ENCODE measurements at places on chromosomes 1 and 21.

DNA sequence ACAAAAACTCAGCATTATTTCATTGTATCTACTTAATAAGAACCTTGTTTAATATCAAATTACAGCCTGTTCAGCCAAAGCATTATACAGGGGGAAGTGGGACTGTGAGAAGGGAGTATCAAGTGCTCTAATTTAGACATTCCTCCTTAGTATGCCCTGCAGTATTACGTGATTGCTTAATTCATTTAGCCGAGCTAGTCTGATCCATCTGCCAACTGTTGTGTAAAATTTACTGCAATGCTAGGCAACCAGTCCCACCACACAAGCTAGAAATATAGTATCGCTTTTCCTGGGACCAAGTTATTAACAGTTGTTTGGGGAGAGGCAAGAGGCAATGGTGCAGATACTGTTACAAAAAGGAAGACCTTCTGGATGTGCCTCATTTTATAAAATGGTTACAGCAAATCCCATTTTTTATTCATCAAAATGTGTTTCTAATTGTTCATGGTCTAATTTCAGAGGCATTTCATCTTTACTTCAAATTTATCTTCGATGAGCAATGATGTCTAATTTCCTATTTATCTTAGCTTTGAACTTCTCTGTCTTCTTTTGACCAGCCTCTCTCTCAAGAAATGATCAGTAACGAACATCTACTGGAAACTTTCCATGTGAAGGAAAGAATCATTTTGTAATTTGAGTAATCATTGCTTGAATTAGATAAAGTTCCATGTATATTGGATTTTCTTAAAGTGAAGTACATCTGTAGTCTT is 283.3 kb downstream of the DUSP10 start:
- DNase-seq = no peak

- no peak for DNase-seq
These were observed 20.9 kb upstream of the RGL1 start for GRCh38 chr1:183783767-183784637.

DNA sequence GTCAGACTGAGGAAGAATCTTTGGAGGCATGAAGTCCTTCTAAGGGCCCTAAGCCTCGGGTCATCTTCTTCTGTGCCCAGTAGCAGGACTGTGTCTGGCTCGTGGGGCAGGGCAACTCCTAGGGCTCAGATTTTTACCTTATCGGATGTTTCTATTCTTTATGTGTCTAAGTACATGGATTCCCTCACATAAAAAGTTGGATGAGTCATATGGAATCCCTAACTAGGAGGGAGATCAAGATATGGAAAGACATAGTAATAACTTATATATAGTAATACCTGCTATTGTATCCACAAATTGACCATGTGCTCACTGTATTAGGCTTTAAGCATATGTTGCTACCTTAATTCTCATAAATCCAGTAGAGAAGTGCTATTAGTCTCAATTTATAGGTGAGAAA is 364.5 kb upstream of the CAMK1G start:
- no peak for DNase-seq

- no peak for DNase-seq
These were observed 83.4 kb downstream of the VPS26C start for GRCh38 chr21:37183749-37184148.

- no peak for DNase-seq
These were observed 104.1 kb downstream of the LRRC40 start for GRCh38 chr1:70101231-70101630.

DNA sequence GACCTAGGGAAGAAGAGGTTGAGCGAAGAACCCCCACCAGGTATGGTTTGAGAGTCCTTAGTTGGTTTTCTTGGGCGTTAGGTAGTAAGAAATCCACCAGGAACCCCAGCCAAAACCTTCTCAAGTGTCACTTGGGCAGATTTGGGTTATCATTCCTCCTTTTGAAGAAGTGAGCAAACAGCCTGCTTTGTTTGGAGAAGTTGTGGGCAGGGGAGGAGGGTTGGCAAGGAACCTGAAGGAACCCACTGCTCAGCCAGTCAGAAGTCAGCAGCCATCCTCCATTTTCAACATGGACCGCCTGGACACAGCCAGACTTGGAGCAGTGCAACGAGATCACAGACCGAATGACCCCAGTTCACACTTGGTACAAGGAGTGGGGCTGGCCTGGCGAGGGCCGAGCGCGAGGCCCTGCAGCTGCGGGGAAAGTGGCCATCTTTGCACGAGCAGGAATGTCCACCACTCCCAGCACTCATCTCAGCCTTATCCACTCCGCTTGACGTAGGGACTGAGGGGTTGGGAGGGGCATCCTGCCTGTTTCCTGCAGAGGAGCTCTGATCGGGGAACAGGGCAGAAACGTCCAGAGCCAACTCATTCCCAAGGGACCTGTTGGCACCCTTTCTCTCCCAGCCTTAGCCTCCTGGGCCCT is 7.2 kb downstream of the ADPRS start:
- DNase-seq = no peak

DNA sequence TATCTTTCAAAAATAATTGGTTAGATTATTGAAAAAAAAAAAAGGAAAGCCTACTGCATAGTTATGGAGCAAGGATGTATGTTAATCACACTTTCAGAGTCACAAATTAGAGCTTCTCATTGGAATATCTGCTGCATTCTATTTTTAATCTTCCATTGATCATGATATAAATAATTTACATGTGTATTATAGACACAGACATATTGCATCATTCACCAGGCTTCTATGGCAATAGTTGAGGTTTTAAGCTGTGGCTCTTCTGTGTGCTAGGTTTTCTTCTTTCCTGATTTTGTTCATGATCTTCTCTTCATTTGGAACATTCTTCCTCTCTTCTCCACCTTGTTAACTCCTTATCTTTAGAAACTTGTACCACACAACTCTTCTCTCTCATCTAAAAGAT is 123.2 kb upstream of the HMCN1 start:
- no peak for DNase-seq

- no peak for DNase-seq
These were observed 1.2 kb upstream of the NEGR1 start for GRCh38 chr1:72283307-72284083.

- DNase-seq = no peak
These were observed 9.0 kb downstream of the TMEM269 start for GRCh38 chr1:42793824-42794223.

- no peak for DNase-seq
These were observed 2.0 kb downstream of the GRHL3 start for GRCh38 chr1:24321126-24321525.

DNA sequence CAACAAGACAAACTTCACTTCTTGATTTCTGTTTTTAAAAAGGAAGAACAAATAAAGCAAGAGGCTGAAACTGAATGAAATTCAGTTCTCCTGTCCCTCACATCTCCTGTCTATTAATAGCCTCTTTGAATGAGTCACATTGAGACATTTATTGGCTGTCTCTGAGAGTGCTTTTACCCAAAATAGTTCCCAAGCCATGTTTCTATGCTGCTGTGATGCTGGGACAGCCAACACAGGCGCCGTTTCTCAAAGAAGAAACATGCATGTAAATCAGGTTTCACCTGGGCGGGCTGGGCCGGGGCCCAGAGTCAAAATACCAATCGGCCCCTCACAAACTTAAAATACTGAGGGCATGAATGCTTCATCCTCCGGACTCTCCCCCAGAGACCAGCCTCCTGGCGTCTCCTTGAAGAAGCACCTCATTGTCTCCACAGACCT is 105.2 kb downstream of the EDEM3 start:
- DNase-seq = no peak

DNA sequence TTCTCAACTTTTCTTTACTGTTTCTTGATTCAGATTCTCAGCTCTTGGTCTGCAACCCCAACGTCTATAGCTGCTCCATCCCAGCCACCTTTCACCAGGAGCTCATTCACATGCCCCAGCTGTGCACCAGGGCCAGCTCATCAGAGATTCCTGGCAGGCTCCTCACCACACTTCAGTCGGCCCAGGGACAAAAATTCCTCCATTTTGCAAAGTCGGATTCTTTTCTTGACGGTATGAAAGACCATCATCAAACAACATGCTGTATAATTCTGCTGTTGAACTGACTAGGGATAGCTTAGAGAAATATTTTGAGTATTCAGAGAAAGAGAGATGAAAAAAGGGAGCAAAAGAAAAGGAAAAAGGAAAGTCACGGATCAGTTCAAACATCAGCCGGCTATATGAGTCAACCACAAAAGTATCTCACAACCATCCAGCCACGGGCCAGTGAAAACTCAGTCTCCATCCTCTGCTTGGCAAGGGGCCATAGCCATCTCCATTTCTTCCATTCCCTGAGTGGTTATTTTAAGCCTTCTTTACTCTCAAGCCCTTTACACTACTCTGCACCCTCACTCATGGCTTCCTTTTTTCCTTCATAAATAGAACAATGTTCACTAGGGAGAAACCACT is 14.1 kb downstream of the DNASE2B start:
- no peak for DNase-seq

DNA sequence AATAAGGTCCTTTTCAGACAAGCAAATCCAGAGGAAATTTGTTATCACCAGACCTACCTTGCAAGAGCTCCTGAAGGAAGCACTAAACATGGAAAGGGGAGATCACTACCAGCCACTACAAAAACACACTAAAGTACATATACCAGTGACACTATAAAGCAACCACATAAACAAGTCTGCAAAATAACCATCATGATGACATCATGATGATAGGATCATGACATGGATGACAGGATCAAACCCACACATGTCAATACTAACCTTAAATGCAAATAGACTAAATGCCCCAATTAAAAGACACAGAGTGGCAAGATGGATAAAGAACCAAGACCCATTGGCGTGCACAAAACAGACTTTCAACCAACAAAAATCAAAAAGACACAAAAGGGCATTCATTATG is 688.8 kb upstream of the NR5A2 start:
- no peak for DNase-seq

GRCh38 chr1:222250376-222250775 is 297.5 kb downstream of the HHIPL2 start:
- no peak for DNase-seq

DNA sequence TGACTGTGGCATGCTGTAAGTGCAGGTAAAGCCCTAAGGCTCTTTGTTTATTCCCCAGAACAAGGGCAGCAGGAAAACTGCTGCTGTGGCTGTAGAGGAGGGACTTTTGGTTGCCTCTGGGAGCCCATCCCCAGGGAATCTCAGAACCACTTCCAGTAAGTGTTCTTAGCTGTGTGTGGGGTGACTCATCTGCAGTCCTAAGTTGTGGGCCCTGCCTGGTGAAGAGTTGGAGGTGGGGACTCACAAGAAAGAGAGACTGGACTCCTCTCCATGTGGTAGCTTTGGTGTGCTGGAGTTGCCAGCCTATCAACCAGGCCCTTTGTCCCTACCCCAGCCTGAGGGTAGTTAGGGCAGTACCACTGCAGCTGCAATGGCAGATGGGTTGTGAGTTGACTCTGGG is 24.0 kb upstream of the DENND1B start:
- DNase-seq = no peak

DNA sequence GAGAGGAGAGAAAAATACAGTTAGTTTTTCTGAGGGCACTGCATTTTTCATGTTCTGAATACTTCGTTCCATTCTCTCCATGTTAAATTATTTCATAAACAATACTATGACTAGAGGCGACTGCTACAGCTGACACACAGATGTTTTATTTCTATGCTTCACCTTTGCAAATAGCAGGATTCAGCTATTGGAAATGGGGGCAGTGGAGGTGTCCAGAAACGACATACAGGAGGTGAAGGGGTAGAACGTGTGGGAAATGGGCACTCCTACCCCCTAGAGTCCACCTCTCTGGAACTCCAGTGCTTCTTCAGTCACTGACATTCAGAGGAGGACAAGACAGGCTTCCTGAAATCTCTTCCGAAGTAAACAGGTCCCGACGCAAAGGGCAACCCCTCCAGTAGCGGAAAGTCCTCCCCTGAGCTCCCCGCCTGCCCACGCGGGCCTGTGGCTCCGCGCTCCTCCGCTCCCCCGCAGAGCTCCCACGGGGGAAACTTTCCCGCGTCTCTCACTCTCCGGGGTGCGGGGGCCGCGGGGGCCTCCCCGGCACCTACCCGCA is 480 bp downstream of the DPYD start:
- no peak for DNase-seq

DNA sequence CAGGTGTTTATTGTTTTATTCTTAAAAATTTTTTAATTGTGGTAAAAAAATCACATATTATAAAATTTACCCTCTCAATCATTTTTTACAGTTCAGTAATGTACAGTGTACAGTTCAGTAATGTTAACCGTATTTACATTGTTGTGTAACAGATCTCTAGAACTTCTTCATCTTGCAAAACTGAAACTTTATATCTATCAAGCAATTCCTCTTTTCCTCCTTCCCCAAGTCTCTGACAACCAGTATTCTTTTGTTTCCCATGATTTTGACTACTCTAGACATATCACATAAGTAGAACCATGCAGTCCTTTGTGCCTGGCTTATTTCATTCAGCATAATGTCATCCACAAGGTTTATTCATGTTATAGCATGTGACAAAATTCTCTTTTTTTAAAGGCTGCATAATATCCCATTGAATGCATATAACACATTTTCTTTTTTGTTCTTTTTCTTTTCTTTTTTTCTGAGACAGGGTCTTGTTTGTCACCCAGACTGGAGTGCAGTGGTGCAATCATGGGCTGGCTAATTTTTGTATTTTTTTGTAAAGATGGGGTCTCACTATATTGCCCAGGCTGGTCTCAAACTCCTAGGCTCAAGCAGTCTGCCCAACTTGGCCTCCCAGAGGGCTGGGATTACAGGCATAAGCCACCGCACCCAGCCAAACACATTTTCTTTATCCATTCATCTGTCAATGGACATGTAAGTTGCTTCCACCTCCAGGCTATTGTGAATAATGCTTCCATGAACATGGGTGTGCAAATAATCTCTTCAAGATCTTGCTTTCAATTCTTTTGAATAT is 17.2 kb upstream of the RCSD1 start:
- no peak for DNase-seq

- no peak for DNase-seq
These were observed 52.7 kb downstream of the RPS6KA1 start for GRCh38 chr1:26582053-26582835.

DNA sequence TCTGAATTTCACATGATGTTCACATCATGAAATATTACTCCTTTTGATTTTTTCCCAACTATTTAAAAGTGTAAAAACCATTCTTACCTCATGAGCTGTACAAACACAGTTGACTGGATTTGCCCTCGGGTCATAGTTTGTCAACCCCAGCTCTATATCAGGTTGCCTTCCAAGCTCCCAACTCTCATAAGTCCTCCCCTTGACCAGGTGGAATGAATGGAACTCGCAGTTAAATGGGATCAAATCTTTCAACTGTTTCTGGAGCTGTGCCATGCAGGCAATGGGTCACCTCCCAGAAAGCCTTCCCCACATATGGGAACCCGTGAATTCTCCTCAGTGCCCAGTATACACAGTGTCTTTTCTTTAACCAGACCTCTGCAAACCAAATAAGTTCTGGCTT is 169.8 kb upstream of the FOXD3 start:
- no peak for DNase-seq
